ENCODE measurements at places on chromosomes 3 and 15.

DNA sequence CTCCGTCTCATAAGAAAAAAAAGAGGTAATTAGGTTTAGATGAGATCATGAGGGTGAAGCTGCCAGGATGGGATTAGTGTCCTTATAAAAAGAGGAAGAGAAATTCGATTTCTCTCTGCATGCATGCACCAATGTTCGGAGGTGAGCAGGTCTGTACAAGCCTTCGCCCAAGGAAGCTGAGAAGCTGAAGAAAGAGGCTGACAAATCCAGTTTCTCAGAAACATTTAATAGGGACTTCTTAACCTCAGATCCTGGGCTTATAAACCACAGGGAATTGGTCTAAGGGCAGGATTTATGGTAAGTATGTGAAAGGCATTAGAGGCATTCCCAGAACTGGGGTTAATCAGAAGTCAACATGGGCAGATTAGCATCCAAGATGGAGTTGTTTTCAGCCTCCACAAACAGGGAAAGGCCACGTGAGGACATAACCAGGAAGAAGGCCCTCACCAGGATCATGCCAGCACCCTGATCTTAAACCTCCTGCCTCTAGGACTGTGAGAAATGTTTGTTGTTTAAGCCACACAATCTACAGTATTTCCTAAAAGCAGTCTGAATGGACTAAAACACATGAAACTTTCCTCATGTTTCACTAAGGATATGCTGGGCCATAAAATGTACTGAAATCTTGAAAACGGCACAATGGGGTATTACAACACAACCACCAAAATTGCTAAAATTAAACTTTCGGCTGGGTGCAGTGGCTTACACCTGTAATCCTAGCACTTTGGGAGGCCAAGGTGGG lies 11.3 kb downstream of the SHISA5 start:
- DNase-seq = no peak

DNA sequence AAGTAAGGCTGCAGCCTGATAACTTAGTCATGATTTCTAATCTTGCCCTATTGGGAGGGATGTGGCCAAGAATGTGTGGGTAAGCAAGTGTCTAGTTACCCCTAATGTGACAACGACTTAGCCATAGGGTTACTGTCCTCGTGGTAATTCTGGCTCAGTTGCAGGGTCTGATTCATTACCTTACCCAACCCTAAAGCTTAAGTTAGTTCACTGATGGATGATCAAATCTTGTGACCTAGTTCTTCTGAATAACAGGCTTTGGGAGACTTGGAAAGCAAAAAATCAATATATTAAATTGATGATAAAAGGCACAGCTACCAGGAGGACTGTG lies 1.6 kb upstream of the INTS14 start:
- no peak for DNase-seq

DNA sequence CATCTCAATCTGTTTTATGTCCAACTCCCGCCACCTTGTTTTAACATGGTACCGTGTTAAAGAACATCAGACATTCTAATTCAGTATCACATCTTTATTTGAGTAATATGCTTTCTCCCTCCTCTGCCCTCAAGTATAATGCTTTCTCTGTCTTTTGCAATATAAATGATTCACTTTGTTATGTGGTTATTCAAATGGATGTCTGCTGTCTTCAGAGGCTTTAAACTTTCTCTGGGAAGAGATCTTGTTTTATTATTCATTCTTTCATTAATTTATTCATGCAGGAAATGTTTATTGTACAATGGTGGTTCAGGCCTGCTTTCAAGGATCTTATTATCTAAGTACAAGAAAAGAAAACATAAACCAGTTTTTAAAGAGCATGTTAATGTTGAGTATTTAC lies 57.1 kb downstream of the RAP2B start:
- DNase-seq = no peak

GRCh38 chr15:44883199-44883877 lies 73.1 kb upstream of the TERB2 start:
- DNase-seq = no peak

- DNase-seq = no peak
Measured at GRCh38 chr3:71494212-71494611, 89.3 kb downstream of the FOXP1 start.

- no peak for DNase-seq
Measured at GRCh38 chr3:147119346-147119745, 287.0 kb downstream of the ZIC4 start.

DNA sequence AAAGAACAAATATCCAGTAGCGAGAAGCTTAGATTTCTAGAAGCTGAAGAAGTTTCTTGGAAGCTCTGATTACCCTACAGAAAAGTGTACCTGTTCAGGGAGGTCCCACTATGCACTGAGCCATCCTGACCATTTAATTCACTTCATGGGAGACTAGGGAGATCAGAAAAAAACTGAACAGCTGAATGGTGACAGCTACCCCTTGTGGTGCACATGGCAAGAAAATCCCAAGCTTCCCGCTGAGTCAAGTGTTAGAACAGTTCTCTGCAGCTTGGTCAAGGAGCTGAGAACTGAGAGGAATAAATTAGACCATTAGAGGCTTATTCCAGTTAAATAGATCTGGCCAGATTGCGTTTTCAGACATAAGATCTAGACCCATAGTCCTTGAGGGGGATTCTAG lies 197.2 kb upstream of the VEPH1 start:
- DNase-seq = no peak

Measured in GM19239 (cell line).